ENCODE measurements at places on chromosomes 7 and 10.

DNA sequence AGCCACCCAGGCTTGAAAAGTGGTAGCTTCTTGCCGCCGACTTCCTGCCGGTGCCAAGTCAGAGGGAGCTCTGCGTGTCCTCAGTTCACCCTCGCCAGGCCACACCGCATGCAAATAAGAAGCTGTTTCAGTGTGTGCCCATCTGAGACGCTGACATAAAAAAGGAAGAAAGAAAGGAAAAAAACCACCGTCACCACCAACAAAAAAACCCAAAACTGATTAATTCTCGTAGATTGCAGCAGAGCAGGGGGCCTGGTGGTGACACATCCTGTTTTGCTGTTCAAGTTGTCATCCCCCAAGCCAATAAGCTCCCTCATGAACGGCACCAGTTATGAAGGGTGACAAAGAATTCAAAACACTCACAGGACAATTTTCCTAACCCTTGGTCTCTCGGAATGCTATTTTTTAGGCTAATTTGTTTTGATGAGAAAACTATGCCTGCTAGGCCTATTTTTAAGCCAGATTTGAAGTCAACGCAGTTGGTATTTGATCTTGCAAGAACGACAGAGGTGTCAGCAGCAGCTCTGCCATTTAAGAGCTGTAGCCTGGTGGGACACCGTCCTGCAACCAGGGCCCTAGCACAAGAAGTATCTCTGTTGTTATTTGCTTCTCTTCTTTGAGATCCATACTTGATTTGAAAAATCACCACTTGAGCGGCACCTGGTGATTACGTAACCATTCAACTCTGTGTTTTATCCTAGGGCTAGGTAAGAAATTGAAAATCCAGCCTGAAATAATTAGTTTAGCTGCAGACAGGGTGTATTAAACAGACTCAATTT, 145.6 kb downstream of the PFKFB3 start:
- H3K27ac ChIP-seq: no peak overlapping the region
- H3K27me3 ChIP-seq: no peaks in the 10 kb centered on the region
- H3K4me1 ChIP-seq: no peaks in the 10 kb centered on the region
- no peak overlapping the region for H3K4me3 ChIP-seq

GRCh38 chr7:107291434-107291833, 122.6 kb downstream of the HBP1 start:
- H3K36me3 ChIP-seq: peaks cover 5% of the 10 kb centered on the region
- H3K4me3 ChIP-seq: no peak overlapping the region
- H3K27ac ChIP-seq: no peak overlapping the region
- DNase-seq: no peak

DNA sequence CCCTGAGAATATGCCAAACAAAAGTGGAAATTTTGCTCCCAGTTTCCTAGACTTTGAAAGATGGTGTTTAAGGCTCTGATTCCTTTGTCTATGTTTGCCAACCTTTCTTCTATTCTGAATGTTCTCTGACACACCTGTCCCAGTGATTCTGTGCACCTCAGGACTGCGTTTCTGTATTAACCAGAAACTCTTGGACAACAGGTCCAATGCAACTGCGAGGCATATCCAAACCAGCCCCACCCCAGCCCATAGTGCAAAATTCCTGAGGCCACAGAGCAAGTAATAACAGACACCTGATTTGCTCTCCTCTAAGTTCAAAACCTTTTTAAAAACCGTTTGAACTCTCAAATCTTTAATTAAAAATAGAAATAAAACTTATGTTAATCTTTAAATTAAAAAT, 37.0 kb upstream of the MSRB2 start:
- no peak for DNase-seq
- no peaks in the 10 kb centered on the region for H3K36me3 ChIP-seq
- peaks cover 4% of the 10 kb centered on the region for H3K4me1 ChIP-seq
- no peak overlapping the region for H3K4me3 ChIP-seq

- no peak overlapping the region for H3K4me3 ChIP-seq
- no peak for DNase-seq
- no peak overlapping the region for H3K27ac ChIP-seq
- no peaks in the 10 kb centered on the region for H3K27me3 ChIP-seq
Observed at GRCh38 chr7:28225576-28225975, 45.0 kb upstream of the JAZF1 start.

- no peak for DNase-seq
- H3K27me3 ChIP-seq: no peaks in the 10 kb centered on the region
- peaks cover 2% of the 10 kb centered on the region for H3K4me1 ChIP-seq
- no peaks in the 10 kb centered on the region for H3K36me3 ChIP-seq
- H3K4me3 ChIP-seq: no peak overlapping the region
Observed at GRCh38 chr10:70070834-70071233, 18.2 kb downstream of the MACROH2A2 start.

- no peak overlapping the region for H3K27ac ChIP-seq
- peaks cover 14% of the 10 kb centered on the region for H3K4me1 ChIP-seq
- no peak for DNase-seq
- H3K36me3 ChIP-seq: no peaks in the 10 kb centered on the region
Observed at GRCh38 chr7:74025730-74026129, 2.2 kb upstream of the ELN start.

DNA sequence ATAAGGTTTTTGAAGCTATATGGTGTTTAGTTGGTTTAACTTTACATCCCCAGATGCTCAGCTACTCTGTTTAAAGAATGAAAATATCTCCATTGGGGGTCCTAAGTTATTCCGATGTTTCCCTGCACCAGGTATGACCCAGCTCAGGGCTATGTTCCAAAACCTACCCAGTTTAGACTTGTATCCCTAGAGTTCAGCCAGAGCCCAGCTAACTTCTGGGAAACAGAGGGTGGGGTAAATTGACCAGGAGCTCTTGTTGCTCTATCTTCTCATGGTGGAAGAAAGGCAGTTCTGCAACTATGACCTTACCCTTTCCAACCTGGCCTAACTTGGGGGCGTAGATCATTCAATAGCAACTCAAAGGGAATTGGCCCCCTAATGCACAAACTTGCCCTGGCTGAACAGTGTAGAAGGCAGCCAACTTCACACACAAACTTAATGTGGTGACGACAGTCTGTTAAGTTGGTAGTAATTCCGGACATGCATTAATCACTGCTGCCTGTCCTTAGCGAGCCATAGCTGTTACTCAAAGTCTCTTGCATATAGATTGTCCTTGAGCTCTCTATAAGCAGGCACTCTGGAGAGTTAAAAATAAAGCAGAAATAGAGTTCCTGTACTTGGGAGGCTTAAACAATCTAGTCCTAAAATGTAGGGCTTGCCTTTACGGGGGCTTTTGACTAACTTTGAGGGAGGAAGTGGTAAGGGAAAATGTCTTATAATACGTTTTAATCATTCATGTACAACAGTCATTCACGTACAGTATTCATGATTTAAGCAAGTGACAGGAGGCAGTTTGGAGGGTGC, 5.3 kb upstream of the ZNRF2 start:
- H3K27ac ChIP-seq: no peak overlapping the region
- H3K36me3 ChIP-seq: no peaks in the 10 kb centered on the region
- no peaks in the 10 kb centered on the region for H3K4me1 ChIP-seq
- H3K4me3 ChIP-seq: no peak overlapping the region
- no peak for DNase-seq

- no peaks in the 10 kb centered on the region for H3K27me3 ChIP-seq
- no peak overlapping the region for H3K4me3 ChIP-seq
- no peak overlapping the region for H3K27ac ChIP-seq
Observed at GRCh38 chr7:47778153-47778661, 170.1 kb downstream of the PKD1L1 start.

- peaks cover 6% of the 10 kb centered on the region for H3K4me1 ChIP-seq
- H3K36me3 ChIP-seq: peaks cover 13% of the 10 kb centered on the region
- H3K4me3 ChIP-seq: no peak overlapping the region
- peak; percentile 45 for DNase-seq
- H3K27me3 ChIP-seq: no peaks in the 10 kb centered on the region
Observed at GRCh38 chr7:5429857-5430611, 6.4 kb upstream of the TNRC18 start.

GRCh38 chr10:25016376-25017153, at the start of gene THNSL1:
Gene THNSL1, plus strand, starts transcription at chr10:25016612. Its CDS starts 6,612 bp downstream, at chr10:25023224.
- peak; percentile 99 for DNase-seq
- H3K4me1 ChIP-seq: peaks cover 12% of the 10 kb centered on the region
- H3K4me3 ChIP-seq: peak within 1 kb of the TSS; percentile 63
- no peaks in the 10 kb centered on the region for H3K27me3 ChIP-seq

GRCh38 chr7:65216469-65216868, 157.2 kb upstream of the ZNF92 start:
- no peak overlapping the region for H3K27ac ChIP-seq
- no peaks in the 10 kb centered on the region for H3K27me3 ChIP-seq
- DNase-seq: peak; percentile 61
- no peaks in the 10 kb centered on the region for H3K4me1 ChIP-seq
- H3K4me3 ChIP-seq: no peak overlapping the region
- H3K36me3 ChIP-seq: no peaks in the 10 kb centered on the region

DNA sequence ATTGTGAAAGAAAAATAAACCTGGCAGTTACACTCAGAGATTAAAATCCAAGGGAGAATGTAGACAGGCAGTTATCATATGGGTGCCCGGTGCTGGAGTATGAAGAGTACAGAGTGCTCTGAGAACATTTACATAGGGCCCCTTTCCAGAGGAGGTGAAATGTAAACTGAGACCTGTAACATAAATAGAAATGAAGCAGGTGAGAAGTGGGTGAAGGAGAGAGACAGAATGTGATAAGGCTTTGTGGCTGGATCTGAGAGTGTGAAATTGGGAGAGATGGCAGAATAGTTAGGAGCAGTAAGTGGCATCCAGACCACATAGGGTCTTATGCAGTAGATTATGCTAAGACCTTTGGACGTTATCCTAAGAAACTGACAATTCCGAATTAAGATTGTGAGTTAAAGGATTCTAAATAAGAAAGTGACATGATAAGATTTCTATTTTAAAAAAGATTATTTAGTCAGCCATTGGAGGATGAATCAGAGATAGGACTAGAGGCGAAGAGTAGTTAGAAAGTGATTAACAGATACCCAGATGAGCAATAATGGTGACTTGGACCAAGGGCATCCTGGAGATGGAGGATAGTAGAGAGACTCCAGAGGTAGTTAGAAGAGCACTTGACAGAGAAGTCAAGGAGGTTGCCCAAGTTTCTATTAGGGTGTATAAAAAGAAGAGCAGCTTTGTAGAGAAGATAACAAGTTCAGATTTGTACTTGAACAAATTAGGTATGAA, 36.7 kb downstream of the DNAH11 start:
- no peak for DNase-seq
- H3K4me3 ChIP-seq: no peak overlapping the region
- H3K27ac ChIP-seq: no peak overlapping the region

- H3K4me1 ChIP-seq: peaks cover 13% of the 10 kb centered on the region
- no peak for DNase-seq
- no peak overlapping the region for H3K4me3 ChIP-seq
- no peak overlapping the region for H3K27ac ChIP-seq
- H3K36me3 ChIP-seq: no peaks in the 10 kb centered on the region
- H3K27me3 ChIP-seq: no peaks in the 10 kb centered on the region
Observed at GRCh38 chr10:30500963-30501504, 67.0 kb downstream of the MAP3K8 start.

DNA sequence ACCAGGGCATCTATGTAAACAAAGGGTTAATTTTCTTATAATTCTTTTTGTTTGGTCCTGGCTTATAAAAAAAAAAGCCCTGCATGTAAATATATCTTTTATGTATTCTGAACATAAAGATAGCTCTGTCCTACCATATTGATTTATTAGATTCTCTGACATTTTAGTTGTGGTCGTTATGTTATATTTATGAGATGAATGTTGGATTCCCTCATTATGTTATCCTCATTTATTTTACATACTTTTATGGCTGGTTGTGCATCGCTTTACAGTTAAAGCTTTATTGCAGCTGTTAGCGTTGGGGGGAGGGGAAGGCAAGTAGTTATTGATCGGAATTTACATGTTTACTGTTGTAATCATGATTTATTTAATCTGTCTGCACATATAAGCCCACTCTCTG, 431.5 kb downstream of the LRMDA start:
- H3K27ac ChIP-seq: no peak overlapping the region
- no peak for DNase-seq
- H3K4me1 ChIP-seq: peaks cover 3% of the 10 kb centered on the region
- H3K36me3 ChIP-seq: no peaks in the 10 kb centered on the region
- no peak overlapping the region for H3K4me3 ChIP-seq

DNA sequence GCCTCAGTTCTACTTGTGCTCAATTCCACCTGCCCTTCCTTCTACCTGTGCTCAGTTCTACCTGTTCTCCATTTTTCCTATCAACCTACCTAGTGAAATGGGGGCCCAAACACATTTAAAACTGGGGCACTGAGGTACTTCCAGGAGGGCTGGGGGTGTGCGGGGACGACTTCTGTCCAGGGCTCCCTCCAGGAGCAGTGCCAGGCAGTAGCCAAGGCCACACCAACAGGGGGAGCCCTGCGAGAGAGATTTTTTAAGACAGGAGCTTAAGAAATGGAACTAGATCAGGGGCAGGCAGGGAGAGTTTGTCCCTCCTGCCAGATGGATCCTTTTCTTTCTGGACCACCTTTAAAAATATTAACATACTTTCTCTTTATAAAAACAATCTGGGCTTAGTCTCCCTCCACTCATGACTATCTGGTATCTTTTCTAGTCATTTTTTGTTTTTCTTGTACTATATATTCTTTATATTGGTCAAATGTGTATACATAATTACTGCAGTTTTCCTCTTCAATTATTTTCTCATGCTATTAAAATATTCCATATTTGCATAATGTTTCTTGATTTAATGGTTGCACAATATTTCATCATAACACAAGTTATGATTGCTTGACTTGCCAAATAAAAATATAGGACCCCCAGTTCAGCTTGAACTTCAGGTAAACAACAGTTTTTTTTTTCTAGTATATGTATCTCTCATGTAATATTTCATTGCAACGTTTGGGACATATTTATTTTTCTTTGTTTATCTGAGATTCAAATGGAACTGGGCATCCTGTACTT, 47.3 kb upstream of the INSYN2A start:
- H3K36me3 ChIP-seq: peaks cover 6% of the 10 kb centered on the region
- no peaks in the 10 kb centered on the region for H3K4me1 ChIP-seq
- no peak overlapping the region for H3K27ac ChIP-seq

GRCh38 chr7:138492423-138492822, 32.4 kb downstream of the TRIM24 start:
- H3K36me3 ChIP-seq: no peaks in the 10 kb centered on the region
- no peaks in the 10 kb centered on the region for H3K27me3 ChIP-seq
- no peak overlapping the region for H3K4me3 ChIP-seq
- DNase-seq: no peak

GRCh38 chr7:55366461-55367070, 1.4 kb downstream of the LANCL2 start:
- H3K27ac ChIP-seq: peak overlapping the region; percentile 98
- H3K4me3 ChIP-seq: peak overlapping the region; percentile 98
- DNase-seq: peak; percentile 32
- H3K27me3 ChIP-seq: no peaks in the 10 kb centered on the region
- H3K36me3 ChIP-seq: no peaks in the 10 kb centered on the region

DNA sequence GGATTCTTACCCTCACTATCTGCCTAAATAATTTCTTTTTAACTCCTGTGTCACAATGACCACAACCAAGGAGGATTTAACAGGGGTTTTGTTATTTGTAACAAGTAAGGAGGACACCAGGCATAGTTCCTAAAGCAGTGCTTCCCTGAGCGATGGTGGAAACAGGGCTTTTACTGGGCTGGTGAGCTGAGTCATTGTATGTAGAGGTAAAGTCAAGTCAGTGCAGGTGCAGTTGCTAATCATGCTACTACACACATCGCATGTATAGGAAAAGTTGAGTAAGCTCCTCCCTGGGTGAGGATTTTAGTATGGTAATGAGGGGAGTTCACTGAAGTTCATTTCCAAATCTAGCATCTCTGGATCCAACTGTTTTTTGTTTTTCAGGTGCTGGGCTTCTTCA, 22.9 kb upstream of the ABCA13 start:
- H3K4me3 ChIP-seq: no peak overlapping the region
- no peak overlapping the region for H3K27ac ChIP-seq
- H3K27me3 ChIP-seq: no peaks in the 10 kb centered on the region
- H3K36me3 ChIP-seq: no peaks in the 10 kb centered on the region
- no peaks in the 10 kb centered on the region for H3K4me1 ChIP-seq
- DNase-seq: no peak

All from lung (tissue), 17 donors.